ENCODE measurements at places on chromosomes 3 and 15.

- DNase-seq: peak; percentile 62
Observed at GRCh38 chr3:188468196-188468595, 314.2 kb downstream of the LPP start.

DNA sequence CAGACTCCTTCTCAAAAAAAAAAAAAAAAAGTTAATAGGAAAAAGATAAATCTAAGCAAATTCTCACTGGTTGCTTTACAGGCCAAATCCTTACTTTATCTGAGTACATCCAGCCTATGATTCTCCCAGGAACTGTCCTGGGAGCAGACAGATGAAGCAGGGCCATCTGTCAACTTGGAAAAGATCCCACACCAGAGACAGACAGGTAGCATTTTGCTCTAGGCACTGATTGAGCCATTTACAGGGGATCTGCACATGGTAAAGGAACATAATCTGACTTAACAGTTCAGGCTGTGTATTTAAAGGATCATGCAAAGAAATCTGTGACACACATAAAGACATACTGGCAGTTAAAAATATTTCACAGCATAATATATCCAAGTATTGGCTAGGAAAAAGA, 1006.5 kb downstream of the TBL1XR1 start:
- no peak for DNase-seq

DNA sequence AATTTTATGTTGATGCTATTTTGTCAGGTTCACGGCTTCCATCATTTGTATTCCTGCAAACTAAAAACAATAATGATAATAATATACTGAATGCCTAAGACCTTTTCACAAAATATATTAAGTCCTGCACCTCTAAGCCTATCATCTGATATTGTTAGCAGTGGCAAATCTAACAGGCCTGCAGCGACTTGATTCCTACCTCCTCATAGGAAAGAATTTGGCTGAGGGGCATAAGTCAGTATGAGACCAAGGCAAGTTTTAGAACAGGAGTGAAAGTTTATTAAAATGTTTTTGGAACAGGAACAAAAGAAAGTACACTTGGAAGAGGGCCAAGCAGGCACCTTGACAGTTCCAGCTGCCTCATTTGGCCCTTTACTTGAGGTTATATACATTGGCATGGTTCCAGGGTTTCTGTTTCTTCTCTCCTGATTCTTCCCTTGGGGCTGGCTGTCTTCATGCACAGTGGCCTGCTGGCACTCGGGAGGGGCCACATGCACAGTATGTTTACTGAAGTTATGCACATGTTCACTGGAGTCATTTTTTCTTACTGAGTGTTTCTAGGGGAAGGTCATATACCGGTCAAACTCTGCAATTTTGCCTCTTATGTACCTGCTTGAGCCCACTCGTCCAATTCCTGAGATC, 418.1 kb downstream of the EPHA6 start:
- no peak for DNase-seq

DNA sequence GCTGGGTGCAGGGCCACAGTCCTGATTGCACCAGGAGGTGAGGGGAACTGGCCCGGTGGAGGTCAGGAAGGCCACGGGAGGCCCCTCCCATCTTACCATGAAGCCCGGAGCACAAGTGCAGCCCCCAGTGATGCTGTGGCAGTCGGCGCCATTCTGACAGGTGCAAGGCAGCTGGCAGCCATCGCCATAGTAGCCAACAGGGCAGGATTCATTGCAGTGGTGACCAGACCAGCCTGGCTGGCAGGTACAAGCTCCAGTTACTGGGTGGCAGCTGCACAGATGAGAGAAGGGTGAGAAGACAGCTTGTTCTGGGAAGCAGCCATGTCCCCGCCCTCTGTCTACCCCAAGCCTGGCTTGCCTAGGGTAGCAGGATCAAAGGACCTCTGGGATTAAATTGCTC, 88.2 kb downstream of the RAB11A start:
- DNase-seq: no peak

DNA sequence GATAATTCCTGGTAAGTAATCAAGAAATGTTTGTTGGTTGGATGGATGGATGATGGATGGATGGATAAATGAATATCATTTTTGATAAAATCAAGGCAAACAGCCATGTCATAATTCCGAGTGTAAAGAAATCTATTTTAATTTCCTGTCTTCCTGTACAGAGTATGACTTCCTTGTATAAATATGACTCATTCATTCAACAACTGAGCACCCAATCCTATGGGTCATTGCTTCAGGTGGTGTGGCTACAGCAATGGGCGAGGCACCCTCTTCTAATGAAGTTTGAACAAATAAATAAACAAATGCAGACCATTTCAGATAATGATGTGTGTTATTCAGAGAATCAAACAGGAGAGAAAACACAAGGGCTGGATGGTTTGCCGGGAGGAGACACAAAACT, 198.7 kb downstream of the TNIK start:
- peak; percentile 81 for DNase-seq

DNA sequence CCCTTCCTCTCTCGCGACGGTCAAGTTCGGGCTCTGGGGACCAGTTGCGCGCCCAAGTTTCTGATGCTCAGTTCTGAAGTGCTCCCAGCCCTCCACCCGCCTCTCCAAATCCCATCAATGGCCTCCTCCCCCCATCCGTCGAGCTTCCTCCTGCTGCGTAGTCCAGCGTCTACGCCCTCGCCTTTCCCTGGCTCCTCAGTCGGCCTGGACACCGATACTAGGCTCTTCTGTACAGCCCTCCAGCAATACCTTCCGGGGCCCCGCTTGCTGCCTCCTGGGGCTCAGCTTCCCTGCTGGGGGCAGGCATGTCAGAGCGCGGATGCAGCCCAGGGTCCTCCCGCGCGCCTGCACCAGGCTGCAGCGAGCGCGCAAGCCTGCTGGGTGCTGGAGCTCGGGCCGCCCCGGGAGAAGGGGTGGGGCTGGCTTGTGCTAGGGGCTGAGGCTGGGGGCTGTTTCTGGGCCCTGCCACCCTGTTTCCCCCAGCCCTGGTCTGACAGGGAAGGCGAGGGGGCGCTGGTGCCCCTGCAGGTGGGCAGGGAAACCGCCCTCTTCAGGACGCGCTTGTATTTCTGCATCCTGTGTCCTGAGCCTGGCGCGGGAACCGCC, 353.3 kb upstream of the SUCLG2 start:
- no peak for DNase-seq

DNA sequence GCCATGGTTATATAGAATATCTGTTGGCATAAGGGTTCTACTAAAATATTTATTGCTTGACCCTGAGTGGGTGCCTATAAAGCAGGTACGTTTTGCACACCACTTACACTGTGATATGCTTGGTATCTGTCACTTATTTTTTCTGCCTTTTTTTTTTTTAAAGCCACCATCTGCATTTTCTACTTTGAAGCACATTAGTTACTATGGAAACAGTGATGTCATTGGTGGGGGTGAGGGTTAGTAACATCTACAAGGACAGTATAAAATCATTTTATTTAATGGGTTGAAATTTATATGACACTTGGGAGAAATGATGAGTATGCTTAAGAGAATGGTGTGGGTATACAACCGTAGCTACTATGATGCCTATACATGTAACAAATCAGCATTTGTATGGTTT, 25.6 kb downstream of the SLCO3A1 start:
- no peak for DNase-seq

DNA sequence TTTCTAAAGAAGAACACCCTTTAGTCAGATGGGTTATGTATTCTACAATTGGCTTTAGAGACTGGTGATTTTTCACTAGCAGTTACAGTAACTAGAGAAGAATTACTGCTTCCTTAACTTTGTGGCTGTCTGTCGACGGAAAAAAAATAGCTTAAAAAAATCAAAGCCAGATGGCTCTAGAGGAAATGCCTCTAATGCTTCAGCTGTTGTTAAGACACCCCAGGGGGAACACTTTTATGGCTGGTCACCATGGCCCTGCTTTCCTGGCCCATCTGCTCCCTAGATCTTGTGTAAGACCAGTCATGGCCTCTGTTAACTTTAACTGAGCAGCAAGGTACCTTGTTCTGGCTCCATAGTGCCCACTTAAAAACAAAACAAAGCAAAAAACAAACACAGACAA, 198.6 kb upstream of the PLSCR5 start:
- DNase-seq: peak; percentile 63

- peak; percentile 46 for DNase-seq
Observed at GRCh38 chr3:192915722-192916121, 1.9 kb downstream of the MB21D2 start.

DNA sequence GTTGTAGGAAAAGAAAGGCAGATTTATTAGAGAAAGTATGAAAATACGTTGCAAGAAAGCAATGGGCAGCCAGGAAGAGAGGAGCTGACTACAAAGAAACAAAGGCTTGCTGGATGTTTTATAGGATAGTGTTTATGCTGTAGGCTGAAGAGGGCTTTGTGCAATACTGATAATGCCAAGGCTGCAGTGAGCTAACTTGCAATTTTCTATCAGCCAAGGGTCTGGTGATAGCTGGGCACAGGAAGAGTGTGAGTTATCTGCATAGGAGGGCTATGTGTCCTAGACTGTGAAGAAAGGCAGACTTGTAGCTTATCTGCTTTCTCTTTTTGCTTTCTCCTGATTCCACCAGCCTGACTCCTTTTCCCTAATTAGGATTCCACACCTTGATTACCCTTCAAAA, 51.3 kb upstream of the OSBPL11 start:
- DNase-seq: no peak

DNA sequence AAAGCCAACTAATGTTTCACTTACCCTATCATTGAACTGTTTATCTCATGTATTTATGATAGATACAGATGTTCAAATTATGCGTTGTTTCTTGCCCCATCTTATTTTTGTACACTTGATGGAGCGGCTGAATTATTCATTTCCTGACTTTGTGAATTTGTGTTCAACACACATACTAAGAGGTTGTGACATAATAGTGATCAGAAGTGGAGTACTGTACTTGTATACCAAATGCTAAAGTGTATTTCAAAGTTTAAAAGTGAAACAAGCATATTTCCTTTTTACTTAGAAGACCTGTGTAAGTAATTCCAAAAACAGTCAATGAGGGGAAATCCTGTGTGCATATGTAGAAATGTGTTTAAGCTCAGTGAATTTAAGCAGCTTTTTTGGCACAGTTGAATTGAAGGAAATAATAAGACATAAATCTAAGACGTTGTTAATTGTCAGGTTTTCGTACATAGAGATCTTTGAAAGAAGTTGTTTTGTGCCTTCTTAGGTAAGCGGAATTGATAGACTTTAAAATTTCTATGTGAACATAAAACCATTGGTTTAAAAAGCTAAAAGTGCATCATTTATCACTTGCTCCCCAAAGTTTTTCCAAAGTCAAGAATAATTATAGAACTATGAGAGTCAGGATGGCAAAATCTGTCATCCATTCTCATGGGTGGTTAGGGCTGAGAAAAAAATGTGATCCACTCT, 1.9 kb downstream of the NFKBIZ start:
- DNase-seq: no peak

All from M059J (cell line).